HCEC 1CT (cell line): ENCODE measurements at places on chromosomes 5 and 9.
A peak's percentile ranks its signal among the peaks of the same experiment; 100 is the strongest.

DNA sequence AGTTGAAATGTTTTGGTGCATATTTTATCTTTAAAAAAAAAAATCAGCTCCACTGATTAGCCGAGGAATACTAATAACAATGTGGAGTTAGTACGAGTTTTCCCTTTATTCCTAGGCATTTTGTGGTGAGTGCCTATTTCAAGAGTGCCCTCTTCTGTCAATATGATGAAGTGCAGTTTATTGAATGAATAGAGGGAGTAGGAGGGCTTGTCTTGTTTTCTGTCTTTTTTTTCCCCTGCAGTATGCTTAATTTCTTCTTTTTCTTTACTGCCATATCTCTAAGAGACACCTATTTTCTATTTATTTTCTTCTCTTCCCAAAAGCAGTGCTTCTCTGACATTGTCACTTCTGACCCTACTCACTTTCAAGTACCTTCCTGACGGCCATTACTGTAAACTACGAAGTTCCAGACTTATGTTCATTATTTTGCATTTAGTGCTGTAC is 169.6 kb upstream of the PITX1 start:
- peak; percentile 61 for DNase-seq

- DNase-seq = no peak
Observed at GRCh38 chr5:150428106-150428876, 15.6 kb upstream of the CD74 start.

GRCh38 chr9:124062172-124062571 is 50.6 kb downstream of the LHX2 start:
- DNase-seq = no peak

DNA sequence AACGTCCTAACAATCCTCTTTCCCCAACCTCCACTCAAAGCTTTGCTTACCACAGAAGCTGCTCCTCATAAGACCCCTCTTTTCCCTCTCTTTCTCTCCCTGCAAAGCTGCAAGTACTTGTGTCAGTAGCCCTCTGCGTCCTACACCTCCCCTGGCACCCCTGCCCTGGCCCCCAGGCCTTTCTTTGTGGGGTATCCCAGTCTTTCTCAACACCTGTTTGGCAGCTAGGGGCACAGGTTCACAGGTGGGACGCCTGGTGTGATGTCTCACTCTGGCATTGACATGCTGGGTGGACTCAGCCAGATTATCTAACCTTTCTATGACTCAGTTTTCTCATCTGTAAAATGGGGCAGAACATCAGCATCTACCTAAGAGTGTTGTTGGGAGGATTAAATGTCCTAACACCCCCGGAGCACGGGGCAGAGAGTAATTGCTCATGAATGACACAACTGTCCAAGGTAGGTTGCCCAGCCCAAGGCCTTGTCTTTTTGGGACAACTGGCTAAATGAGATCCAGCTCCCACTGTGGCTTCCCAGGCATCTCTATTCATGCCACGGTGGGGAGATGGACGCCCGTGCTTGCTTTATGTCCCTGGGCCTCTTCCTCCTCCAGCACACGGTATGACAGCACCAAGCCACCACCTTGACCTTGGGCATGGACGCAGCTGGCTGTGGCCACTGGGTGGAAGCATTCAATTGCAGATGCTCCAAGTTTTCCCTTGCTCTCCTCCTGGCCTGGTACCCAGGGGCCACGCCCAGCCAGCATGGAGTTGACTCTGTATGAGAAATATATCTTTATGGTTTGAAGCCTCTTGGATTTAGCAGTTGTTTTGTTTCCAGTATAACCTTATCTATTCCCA is 190.4 kb downstream of the RGS3 start:
- no peak for DNase-seq

DNA sequence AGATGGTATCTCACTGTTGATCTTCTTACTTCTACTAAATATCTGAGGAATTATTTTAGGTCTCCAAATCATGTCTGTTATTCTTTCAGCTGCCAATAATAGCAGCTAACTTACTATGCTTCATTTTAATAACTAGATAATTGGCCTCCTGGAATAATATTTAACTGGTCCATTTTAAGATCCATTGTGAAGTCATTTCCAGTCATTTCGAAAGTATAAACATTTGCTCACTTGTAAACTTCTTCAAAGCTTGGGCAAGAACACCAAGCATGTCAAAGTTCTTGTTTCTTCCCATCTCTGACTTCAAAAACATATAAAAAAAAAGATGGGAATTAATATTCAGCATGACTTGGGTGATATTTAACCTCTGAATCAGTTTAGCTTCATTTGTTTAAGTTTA is 61.4 kb upstream of the MRPS30 start:
- no peak for DNase-seq

- DNase-seq = no peak
Observed at GRCh38 chr5:102603670-102604069, 104.9 kb upstream of the SLCO6A1 start.

GRCh38 chr9:116149844-116150243 is 3.7 kb upstream of the PAPPA start:
- peak; percentile 18 for DNase-seq

- peak; percentile 31 for DNase-seq
Observed at GRCh38 chr5:138177941-138178515, 402 bp downstream of the BRD8 start.

- no peak for DNase-seq
Observed at GRCh38 chr5:36889264-36889663, 12.7 kb downstream of the NIPBL start.

GRCh38 chr9:100112677-100113336 is 13.8 kb downstream of the INVS start:
- DNase-seq = no peak

DNA sequence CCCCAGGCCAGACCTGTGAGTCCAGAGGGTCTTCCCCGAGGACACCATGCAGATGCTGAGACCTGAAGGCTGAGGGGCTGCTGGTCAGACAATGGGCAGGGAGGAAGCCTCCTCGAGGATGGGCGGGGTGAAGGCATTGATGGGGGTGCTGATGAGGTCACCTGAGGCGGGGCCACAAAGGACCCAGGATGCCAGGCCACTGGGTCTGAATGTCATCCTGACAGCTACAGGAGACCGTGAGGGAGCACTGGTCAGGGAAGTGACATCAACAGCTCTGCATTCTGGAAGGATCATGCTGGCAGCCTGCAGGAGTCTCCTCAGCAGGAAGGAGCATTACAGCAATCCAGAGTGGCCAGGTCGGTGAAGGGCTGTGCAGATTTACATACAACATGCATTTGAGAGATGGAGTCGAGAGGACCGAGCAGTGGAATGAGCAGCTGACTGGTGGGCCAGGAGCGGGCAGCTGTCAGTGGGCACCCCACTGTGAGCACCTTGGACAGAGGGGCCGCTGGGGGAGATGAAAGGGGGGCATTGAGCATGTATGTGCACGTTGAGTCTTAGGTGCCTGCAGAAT is 77.7 kb upstream of the ADAMTS2 start:
- DNase-seq = no peak

DNA sequence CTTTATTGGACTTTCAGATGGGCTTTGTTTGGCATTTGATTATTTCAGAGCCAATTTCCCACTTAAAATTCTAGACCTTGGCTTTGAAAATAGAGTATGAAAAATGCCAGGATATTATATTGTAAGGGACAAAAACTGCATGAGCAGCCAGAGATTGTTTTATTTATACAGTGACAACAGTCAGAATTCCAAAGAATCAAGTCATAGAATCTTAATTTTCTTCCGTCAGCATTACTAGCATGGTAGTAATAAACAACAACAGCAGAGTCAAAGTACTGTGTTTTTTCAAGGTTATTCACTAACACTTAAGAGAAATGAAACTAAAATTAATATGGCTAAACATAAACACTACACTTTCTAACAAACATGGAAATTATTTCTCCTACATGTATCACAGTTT is 52.2 kb downstream of the MLLT3 start:
- DNase-seq = peak; percentile 72

- DNase-seq = no peak
Observed at GRCh38 chr9:126927419-126927818, 12.8 kb downstream of the RALGPS1 start.
